ENCODE measurements at places on chromosomes 3 and 15.

DNA sequence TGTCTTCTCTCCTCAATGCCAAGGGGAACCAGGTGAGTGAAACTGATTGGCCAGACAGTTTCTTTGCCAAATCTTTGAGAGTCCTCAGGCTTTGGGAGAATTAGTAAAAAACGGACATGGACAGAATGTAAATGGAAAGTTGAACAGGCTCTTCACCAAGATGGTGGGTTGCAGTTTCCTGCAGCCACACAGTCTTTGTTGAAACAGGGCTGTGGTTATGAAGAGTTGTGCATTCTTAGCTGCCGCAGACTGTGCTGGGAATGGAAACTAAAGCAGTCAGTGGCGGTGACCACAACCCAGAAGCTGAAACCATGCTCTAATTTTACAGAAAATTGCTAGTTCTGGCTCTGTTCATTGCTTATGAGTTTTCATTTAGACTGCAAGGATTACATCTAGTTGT is 42.1 kb upstream of the TASOR start:
- no peak for DNase-seq

DNA sequence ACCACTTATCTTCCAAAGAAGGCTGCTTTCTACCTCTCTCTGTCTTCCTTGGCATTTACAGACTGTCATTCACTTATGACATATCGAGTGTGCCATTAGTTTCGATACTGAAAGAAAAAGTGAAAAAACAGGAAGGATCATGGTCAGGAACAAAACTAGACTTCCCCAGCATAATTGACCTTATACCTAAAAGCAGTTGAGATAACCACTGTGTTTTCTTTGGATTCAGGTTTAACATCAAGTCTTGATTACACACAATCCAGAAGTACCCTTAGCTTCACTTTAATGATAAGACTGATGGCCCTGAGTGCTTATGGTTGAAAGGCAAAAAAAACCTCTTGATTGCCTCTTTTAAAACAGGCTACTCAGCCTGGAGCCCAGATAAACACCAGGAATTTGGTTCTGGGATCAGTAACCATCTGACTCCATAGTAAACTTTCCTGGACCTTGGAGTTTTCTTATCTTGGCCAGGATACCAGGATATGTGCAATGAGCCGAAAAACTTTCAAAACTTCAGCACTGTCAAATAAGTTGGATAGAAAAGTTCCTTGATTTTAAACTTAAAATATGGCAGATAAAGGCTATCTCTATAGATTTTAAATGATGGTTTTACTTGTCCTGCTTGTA is 5.0 kb upstream of the UACA start:
- DNase-seq, result no peak

GRCh38 chr3:10780243-10780642 is 35.8 kb upstream of the SLC6A11 start:
- DNase-seq, result no peak

DNA sequence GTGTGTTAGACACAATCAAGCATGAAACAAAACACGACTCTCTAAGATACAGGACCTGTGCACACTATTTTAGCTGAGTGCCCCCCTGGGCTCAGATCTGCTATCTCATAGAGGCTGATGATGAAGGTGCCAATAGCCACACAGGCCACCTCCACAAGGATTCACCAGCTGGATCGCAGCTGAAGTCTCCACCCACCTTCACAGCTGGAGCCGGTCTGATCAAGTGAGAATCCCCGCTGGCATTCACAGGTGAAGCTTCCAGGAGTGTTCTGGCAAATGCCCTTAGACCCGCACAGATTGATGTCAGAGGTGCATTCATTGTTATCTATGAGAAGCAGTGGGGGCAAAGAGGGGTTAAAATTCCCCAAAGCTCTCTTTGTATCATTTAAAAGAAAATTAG is 90.1 kb downstream of the DUT start:
- DNase-seq, result no peak

DNA sequence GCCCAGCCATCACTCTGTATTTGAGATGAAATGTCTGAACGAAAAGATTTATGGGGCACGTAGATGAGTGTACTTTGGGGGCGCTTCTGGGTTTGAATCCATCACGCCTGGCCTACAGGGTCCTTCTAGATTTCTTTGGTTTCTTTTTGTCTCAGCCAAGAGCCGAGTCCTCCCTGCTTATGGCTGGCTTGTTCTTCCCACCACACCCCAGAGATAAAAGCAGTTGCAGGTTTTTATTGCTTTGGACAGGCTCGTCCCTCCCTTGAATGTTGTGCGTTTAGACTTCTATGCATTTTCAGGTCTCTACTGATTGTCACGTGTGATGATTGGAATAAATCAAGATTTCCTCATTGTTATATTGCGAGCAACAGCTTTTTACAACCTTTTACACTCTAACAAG is 104.8 kb upstream of the CHRNA7 start:
- no peak for DNase-seq

- no peak for DNase-seq
Observed at GRCh38 chr3:188720636-188721035, 451.1 kb upstream of the TPRG1 start.

GRCh38 chr15:63051156-63052066 is 8.9 kb downstream of the TPM1 start:
- peak; percentile 28 for DNase-seq

GRCh38 chr3:139456386-139456785 is 19.9 kb downstream of the RBP2 start:
- no peak for DNase-seq

DNA sequence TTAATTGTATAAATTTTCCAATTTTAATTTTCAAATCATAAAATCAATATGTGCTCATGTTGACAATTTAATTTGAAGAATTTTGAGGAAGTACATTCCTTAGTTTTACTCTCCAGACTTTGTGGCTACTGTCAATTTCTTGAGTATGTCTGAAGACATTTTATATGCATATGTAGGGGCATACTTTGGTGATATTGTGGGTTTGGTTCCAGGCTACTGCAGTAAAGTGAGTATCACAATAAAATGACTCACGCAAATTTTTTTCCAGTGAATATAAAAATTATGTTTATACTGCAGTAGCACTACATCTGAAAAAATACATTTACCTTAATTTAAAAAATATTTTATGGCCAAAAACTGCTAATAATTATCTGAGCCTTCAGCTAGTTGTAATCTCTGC is 123.2 kb upstream of the PLCL2 start:
- DNase-seq, result no peak

DNA sequence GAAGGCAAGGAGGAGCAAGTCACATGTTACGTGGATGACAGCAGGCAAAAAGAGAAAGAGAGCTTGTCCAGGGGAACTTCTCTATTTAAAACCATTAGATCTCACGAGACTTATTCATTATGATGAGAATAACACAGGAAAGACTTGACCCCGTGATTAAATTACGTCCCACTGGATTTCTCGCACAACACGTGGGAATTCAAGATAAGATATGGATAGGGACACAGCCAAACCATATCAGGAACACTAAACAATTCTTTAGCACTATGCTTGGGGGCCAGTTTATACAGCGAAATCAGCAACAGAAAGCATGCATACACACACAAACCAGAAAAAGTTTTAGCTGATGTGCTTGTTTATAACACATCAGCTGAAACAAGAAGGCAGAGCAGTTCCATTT is 704.2 kb downstream of the OTOL1 start:
- no peak for DNase-seq

- DNase-seq, result no peak
Observed at GRCh38 chr3:33114622-33115023, 809 bp downstream of the CRTAP start.

- no peak for DNase-seq
Observed at GRCh38 chr15:96042734-96043224, 287.7 kb upstream of the NR2F2 start.

- no peak for DNase-seq
Observed at GRCh38 chr3:197456261-197457091, 99.3 kb downstream of the BDH1 start.
